Kidney capillary endothelial cell (primary cell): ENCODE measurements at places on chromosomes 3 and 15.
A peak's percentile ranks its signal among the peaks of the same experiment; 100 is the strongest.

DNA sequence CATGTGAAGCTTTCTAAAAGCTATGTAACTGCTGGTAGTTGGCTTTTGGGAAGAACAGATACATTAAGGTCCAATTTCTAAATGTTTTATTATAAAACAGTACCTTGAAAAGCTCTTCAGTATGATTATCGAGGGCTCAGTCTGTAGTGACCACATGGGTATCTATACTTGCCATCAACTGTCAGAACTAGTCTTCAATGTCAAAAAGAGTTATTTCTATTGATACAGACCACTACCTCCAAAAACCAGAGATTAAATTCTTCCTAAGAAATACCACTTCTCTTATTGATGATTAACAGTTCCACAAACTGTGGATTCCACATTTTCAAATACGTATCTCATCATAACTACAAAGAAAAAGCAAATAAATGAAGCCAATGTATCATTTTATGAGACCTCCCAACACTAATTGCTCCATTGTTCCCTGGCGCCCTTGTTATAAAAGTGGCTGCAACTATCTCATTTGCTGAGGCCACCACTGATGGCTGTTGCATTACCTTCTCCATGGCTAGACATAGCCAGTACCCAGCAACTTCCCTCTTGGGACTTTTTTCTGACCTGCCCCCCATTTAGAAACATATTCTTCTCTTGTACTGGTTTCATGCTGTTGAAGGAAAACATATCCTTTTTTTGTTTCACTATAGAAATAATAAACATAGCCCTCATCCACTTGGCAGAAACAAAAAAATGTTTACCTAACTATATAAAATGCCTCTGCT is 33.9 kb upstream of the MBNL1 start:
- no peak for DNase-seq

DNA sequence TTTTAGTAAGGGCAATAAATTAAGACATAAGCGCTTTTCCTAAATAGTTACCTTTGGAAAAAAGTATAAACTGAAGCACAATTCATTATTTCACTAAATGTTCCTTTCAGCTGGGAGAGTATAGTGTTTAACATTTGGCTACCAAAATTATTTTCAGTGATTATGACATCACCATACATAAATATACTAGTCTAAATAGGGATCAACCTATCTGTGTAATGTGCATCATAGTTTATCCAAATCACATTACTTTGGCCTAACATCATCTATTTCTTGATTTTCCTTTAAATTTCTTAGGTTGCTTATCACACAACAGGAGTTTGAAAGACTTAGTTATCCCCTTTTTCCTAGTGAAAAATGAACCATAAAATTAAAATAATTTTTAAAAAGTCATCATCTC is 738.9 kb downstream of the ROBO1 start:
- no peak for DNase-seq

DNA sequence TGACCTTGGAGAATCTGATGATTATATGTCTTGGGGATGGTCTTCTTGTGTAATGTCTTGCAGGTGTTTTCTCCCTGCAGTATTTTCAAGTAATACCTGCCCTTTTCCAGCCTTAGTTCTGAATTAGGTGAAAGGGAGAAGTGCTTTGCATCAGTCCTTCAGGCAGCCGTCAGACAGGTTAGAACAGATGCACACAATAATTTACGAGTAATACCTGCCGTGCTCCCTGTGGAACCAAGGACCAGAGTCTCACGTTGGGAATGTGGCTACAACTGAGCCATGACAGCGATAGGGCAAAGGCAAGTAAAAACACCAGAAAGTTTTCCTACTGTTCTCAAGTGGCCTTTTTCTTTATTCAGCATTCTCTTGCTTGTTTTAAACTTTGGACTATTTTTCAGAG is 69.1 kb downstream of the CHCHD6 start:
- no peak for DNase-seq

DNA sequence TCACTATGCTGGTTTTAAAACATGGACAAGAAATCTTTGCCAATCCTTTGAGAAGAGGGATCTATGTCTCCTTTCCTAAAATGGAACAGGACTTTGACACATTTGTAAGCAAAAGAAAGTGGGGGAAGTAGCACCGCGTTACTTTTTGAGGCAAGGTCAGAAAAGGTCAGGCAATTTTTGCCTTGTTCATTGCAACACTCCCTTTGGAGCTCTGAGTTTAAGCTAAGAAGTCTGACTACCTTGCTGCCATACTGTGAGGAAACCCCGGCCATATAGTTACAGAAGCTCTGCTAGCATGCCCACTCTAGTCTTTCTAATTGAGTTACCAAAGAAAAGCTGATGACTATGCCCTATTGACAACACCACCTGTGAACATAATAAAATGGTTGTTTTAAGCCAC is 1.4 kb downstream of the FAM227B start:
- no peak for DNase-seq

GRCh38 chr3:153628591-153628990 is 466.6 kb downstream of the RAP2B start:
- peak; percentile 96 for DNase-seq

DNA sequence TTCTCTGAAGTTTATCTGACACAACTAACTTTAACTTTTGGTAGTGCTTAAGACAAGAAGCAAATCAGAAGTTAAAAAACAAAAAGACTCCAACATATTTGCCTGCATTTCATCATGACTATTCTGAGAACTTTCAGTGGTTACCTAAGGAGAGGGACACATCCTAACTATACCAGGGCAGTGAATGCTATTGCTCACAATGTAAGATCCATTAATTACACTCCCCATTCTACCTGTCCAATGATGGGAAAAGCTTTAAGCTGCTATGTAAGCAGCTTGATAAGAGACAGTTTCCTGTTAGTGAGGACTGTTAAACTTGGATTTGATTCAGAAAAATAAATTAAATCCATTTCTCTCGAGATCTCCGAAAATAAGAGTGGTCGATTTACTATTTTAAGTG is 37.5 kb downstream of the SERPINI1 start:
- DNase-seq, result no peak

DNA sequence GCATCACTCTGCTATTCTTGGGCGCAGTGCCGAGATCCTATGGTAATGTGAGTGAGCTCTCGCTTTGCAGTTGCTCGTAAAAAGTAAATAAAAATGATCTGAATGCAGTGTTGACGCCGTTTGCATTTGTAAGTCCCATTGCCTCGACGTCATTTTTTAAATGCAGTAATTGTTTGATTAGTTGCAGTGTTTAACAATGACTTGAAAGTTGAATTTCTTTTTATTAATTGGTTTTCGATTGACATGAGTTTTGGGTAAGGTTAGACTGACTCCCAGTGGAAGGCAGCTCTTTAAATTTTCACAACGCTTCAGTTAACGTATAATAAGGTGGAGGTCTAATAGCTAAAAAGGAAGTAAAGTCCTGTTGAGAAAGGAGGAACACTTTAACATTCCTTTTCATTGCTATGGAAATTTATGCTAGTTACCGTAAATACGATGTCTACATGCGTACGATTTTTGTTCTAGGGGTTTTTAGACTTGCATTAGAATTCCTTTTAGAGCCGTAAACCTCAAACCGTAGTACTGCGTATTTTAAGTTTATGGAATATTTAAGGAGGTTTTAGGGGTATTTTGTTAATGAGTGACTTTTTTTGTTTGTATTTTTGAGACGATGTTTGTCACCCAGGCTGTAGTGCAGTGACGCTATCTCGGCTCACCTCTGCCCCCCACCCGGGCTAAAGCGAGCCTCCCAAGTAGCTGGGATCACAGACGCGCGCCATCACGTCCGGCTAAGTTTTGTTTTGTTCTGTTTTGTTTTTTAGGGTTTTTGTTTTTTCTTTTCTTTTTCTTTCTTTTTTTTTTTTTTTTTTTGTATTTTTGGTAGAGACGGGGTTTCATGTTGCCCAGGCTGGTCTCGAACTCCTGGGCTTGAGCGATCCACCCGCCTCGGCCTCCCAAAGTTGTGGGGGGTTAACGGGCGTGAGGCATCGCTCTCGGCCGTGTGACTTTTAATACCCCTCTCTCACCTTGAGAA is 1.4 kb downstream of the MORF4L1 start:
- peak; percentile 40 for DNase-seq

DNA sequence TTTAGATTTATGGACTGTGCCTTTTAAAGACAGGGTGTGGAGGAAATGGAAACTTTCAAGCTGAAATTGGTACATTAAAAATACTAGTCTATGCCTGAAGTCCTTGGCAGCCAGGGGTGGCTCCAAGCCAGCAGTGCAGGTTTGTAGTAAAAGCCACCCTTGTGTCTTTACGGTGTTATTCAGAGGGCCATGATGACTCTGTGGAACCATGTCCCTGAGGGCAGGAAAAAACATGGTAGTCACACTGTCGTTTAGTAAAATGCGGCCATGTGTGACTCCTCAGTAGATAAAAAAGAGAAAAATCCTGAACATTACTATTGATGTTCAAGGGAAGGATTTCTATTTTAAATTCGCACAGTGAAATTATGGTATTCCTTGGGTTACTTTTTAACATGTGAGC is 2.7 kb downstream of the FAN1 start:
- no peak for DNase-seq

- no peak for DNase-seq
Measured at GRCh38 chr3:98580401-98581386, 12.7 kb downstream of the CPOX start.

DNA sequence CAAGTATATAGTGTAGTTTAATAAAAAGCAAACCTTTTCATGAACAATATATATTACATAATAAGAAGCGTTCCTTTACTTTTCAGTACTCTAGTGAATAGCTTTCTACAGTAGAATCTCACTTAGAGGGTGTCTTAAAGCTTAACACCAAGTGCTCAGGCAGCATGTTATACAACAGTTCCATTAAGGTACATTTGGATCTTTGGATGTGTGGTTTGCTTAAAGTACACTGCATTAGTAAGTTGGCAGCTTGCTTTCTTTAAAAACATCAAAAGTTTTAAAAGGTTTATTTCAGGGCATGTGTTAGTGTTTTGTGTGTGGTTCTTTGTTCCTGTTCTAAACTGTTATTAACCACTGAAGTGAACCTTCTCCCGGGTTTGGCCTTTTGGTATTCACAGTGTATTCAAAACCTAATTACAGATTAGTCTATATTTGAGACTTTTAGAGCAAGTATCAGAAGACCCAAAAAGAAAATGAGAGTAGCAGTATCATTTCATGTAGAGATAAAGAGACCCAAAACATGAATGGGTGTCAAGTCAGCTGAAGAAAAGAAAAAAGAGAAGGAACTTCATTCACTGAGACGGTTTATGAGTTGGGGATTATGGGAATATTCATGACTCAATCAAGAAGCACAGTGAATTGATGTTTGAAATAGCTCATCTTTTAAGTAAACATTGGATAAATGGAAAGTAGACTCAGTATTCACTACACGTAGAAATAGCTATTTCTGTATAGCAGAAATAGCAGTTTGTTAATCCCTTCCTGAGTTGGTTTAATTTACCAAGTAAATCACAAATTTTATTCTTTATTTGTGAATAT is 93.9 kb downstream of the OPA1 start:
- no peak for DNase-seq

DNA sequence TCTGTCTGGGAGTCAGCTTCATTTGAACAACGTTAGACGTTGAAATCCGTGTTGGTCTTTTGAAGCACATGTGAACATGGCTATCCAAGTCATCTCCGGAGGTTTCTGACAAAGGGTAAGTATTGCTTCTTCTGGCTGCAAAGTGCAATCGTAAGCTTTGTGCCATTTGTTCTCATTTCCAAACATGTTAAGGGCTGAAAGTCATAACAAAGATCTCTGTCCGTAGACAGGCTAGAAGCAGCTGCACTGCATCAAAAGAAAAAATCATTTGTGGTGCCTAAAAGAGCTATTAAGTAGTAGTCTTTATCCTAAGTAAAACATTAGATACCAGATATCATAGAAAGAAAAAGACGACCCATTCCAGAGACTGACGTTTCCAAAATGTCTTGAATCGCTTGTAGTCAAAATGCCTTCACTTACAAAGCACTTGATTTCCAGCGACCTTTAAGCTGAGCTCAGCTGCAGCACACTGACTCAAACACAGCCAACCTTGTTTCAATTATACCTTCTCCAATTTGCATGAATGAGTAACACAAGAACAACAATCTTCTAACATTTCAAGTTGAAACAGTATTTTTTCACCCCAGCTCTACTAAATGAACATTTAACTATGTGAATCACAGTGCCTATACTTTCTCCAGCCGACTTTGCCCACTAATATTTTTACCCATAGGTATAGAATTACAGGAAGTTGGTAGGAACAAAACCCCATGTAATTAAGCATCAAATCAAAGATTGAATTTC is 76.6 kb downstream of the NEDD4 start:
- DNase-seq, result no peak

- DNase-seq, result no peak
Measured at GRCh38 chr3:114205541-114205940, 26.7 kb upstream of the DRD3 start.

GRCh38 chr15:48967336-48967735 is 3.6 kb upstream of the SHC4 start:
- DNase-seq, result no peak

DNA sequence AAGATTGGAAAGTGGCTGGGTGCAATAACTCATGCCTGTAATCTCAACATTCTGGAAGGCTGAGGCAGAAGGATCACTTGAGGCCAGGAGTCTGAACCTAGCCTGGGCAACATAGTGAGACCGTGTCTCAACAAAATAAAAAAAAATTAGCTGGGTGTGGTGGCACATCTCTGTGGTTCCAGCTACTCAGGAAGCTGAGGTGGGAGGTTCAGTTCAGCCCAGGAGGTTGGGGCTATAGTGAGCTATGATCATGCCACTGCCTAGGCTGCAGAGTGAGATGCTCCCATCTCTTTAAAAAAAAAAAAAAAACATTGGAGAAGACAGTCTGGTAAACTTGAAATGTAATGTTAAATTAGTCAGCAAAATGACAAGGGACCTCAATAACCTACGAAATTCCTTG is 57.9 kb downstream of the STAG1 start:
- DNase-seq, result no peak

GRCh38 chr3:18111796-18112232 is 313.3 kb downstream of the SATB1 start:
- no peak for DNase-seq

DNA sequence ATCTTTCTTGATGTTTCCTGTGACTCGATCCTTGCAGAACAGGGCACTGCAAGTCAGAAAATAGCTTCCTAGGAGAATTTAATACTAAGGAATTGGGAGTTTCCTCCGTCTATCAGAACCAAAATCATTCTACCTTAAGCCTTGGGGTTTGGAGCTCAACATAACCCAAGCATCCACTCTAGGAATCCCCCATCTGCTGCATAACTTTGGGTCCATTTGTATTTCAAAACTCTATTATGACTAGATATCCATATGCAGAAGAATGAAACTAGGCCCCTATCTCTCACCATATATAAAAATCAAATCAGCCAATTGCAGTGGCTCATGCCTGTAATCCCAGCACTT is 61.7 kb upstream of the AKAP13 start:
- no peak for DNase-seq

GRCh38 chr15:71239592-71240364 is 124.5 kb downstream of the THSD4 start:
- no peak for DNase-seq
